Stimulated activated CD8-positive, alpha-beta memory T cell treated with anti-CD3 and anti-CD28 coated beads, Interleukin-2, amount 100 ng/mL, for 1 hour (primary cell): ENCODE measurements at places on chromosomes 11 and 22.

DNA sequence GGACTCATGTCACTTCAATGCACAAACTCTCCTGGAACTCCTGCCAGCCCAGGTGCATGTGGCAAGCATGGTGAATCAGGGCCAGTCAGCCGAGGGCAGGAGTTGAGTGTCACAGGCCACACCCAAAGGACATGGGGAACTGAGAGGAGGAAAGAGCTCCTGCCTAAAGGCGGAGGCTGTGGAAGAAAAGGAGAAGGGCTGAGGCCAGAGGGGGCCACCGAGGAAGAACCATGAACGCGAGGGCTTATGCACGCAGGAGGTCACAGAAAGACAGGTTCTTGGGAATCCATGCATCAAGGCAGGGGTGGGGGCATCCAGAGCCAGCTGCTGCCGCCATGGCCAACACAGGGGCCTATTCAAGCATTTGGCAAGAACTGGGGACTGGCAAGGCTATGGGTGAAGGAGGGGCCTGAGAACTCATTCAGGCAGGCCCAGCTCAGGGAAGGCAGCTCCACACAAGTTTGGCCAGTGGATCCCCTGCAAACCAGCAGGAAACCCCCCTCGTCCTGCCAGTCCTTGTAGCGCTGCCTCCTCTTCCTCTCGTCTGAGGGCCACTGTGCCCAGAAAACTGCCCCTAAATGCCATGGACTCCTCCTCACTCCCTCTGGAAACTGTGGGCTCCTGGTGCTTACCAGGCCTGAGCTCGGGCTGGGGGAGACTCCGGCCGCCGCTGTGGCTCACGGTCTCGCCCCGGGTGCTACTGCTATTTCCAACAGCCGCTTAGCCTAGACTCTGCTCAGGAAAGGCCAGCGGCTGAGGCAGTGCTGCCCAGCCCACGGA lies 15.4 kb downstream of the PPM1F start:
- DNase-seq: no peak

DNA sequence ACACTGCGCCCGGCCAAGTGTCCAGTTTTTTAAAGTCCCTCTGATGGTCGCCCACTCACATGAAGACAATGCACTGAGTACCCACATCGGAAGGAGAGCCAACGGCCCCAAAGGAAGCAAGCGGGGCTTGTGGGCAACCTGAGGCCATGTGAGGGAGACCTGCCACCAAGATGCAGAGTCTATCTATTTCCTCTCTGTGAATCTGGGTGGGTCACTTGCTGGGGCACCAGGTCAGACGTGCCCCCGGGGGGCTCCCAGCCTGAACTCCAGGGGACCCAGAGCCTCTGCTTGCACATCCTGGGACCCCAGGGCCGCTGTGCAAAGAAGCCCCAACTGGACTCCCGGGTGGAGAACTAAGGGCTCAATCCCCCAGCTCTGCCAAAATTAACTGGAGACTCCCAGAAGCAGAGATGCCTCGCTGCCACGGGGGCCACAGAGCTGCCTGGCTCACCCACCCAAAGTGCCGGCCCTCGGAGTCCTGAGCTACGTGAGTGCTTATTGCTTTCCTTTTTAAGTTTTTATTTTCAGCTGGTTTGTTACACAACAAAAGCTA lies 106.4 kb downstream of the BRD1 start:
- no peak for DNase-seq

GRCh38 chr11:46721286-46721685 lies 2.3 kb downstream of the F2 start:
- DNase-seq: no peak

DNA sequence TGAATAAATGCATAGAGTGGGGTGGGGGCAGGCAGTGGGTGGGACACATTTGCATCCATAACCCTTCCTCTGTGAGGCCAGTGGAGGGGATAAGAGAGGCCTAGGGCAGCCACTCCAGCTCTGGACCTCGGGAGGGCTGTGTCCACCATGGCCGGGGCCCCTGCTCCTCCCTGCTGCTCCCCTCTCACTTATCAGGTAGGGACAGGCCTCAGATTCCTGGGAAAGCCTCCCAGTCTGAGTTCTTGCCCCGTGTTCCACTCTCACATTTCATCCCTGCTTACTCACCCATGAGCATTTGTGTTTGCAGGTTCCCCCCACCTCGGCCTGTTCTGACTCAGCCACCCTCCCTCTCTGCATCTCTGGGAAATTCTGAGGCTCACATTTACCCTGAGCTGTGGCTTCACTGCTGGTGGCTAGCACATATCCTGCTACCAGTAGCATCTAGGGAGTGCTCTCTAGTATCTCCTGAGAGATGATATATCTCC lies 128.7 kb upstream of the TOP3B start:
- DNase-seq: no peak

- DNase-seq: no peak
Observed at GRCh38 chr11:92245700-92246271, 21.2 kb downstream of the FAT3 start.

DNA sequence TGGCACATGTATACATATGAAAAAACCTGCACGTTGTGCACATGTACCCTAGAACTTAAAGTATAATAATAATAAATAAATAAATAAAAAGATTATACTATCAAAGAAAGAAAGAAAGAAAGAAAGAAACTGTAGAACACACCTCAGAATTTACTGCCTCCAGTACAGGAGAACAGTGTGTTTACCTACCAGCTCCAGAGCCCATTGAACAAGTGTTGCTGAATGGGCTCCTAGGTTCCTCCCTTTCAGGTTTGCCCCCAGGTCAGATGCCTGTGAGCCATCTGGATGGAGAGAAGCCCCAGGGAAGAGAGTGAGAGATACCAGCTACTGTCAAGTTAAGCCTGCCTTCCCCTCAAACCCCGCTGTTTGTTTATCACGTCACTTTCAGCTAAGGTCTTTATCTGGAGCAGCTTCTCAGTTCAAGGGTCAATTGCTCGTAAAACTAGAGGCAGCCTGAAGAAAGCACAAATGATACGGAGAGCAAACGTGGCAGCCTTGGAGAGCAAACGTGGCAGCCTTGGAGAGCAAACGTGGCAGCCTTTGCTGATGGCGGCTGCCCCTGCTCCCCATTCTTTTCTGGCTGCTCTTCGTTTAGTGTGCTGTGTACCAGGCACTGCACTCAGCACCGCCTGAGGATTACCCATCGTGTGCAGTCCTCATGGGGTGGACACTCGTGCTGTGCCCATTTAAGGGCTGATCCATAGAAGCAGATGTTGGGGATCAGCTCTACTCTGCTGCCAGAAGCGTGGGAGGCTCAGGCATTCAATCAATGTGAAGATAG lies 111.7 kb downstream of the ADAMTS15 start:
- no peak for DNase-seq

- DNase-seq: no peak
Observed at GRCh38 chr11:105524286-105524685, 85.6 kb upstream of the GRIA4 start.

- no peak for DNase-seq
Observed at GRCh38 chr11:78715639-78716311, 141.1 kb upstream of the NARS2 start.

- no peak for DNase-seq
Observed at GRCh38 chr22:38652859-38653258, 3.3 kb downstream of the FAM227A start.

DNA sequence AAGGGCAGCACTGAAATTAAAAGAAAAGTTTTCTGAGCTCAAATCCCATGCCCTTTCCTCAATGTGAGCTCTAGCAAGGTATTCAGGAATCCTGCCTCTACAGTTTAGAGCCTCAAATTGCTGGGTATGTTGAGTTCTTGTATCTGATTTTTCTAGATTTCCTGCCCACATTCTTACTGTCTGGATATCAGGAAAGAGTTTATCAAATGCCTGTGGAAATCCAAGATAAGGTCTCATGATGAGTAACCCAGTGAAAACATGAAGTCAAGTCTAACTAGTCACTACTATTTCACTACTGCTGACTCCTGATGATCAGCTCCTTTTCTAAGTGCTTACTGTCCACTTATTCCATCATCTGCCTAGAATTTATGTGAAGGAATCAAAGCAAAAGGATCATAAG lies 29.8 kb downstream of the LIMK2 start:
- DNase-seq: no peak

DNA sequence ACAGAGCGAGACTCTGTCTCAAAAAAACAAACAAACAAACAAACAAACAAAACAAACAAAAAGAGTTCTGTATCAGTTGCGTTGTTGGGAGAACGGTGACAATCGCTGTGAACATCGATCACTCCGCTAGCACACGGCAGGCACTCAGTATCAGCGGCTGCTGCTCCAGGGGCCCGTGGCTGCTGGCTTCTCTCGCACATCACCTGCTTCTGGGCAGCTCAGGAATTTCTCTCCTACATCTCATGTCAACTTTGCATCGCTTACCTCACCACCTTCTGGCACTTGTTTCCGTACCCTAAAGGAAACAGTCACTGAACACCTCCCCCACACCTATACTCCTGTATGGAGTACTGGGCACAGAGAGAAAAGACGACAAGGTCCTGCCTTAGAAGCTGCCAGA lies 70.3 kb upstream of the WNT7B start:
- DNase-seq: no peak

DNA sequence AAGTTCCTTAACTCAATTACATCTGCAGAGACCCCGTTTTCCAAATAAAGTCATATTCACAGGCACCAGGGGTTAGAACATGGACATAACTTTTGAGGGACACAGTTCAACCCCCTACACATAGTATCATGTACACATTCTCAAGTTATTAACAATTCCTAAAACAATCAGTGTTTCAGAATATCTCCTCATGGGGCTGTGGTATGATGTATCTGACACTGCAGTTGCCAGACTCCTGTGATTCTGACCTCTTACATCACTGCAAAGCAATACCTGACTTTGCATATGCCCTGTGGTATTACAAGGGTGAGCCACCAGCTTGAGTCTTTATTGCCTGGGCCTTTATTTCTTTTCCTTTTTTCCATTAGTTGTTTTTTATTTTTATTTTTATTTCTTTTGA lies 141.7 kb downstream of the COMMD9 start:
- no peak for DNase-seq

DNA sequence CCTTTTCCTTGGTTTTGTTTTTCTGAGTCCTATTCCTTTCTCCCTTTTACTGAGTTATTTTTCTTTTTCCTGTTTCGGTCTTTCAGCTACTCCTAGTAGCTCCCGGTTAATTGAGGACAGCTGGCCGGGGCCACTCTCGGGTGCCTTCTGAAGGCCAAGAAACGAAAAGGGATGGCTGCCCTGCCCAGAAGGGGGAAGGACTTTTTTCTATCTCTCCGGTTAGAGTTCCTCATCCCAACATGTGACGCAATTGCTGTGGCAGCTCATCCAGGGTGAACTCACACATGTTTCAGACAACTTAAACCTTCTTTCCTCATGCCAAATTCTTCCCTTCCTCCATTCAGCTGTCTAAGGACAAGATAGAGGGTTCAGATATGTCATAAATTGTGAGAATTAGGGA lies 83.6 kb downstream of the PIWIL4 start:
- DNase-seq: no peak

- no peak for DNase-seq
Observed at GRCh38 chr11:80515097-80515496, 1074.3 kb upstream of the TENM4 start.

DNA sequence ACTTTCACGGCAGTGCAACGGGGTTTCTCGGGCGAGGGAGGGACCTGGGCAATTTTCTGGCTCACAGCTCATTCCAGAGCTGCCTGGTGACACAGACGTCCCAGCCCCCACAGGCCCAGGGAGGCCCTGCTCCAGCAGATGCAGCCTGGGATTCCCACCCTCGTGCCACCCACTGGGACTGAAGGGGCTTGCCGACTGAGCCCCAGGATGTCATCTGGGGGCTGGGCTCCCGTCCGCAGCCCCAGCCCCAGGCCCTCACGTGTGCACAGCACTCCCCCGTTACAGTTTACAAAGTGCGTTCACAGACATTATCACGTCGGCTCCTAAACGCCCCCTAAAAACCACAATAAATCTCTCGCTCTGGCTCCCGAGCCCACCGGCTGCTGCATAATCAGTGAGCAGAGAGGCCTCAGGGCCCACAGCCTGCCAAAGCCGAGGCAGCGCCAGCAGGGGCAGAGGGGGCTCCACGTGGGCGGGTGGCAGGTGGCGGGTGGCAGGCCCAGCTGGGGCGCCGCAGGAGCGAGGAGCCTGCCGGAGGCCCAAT lies 76.9 kb upstream of the TCF20 start:
- DNase-seq: no peak

DNA sequence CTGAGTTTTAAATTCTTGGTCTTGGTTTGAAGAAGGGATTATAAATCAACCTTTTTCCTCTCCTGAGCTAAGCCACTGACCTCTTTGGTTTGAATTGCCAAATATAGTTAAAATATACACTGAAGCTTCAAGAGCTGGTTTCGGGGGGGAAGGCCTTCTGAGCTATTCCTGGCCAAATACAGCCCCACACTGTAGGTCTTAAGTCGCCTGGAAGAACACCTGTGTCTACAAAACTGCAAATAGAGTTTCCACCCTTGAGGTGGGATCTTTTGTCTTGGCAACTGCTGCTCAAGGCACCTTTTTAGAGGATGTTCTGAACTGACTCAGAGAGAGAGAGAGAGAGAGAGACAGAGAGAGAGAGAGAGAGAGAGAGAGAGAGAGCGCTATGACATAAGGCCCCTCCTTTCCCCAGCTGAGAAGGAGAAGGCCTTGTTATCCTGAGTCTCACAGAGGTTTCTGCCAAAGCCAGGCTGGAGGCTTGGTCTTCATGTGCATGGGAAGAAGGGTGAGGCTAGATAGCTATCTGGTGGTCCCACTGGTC lies 5.5 kb downstream of the ADM start:
- DNase-seq: no peak

DNA sequence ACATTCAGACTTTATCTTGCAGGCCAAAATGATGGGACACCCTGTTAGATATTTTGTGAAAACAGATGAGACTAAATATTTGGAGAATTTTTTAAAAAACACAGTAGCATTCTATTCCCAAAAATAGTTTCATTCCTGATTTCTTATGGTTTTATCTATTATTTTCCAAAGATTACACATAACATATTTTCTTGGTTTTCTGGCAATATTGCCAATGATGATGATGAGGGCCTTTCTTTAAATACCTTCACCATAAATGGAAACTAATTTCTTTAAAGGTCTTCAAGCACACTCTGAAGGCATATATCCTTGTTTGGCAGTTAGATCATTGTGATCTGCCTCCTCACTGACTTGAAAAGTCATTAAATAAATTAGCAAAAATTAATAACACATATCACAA lies 522.3 kb upstream of the LUZP2 start:
- no peak for DNase-seq

DNA sequence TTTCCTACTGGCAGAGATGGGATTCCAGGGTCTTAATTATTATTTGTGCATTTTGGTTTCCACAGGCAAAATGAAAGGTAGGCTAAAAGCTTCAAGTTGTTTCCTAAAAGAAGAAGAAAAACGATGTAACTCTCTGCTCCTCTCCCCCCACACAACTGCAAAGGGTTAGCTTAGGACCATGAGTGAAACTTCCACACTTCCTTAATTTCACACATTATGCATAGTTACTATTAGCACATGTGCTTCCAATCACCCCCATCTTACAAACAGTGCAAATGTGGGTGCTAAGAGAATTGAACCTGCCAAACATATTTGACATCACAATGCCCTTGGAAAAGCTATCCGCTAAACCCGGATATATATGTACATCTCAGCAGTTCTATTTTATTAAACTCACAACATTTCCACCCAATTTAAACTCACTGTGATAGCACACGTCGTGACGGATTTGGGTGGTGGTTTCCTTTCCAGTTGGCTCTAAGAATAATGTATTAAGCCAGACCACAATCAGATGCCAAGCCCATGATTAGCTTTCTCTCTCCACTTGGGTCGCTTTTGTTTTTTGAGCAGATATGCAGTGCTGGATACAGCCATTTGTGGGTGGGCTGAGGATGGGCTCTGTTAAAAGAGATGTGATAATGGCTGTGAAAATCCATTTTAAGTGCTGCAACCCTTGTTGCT lies 245.0 kb upstream of the POU2AF2 start:
- DNase-seq: no peak
